Urinary bladder (tissue), 4 donors: ENCODE measurements at places on chromosomes 13 and 19. TPM values are rescaled to one million over a fixed set of nuclear protein-coding genes. Genes with fewer than 3 reads are reported as not detected.

- DNase-seq = no peak
These were observed 3.1 kb upstream of the C13orf46 start for GRCh38 chr13:113976711-113977684.

DNA sequence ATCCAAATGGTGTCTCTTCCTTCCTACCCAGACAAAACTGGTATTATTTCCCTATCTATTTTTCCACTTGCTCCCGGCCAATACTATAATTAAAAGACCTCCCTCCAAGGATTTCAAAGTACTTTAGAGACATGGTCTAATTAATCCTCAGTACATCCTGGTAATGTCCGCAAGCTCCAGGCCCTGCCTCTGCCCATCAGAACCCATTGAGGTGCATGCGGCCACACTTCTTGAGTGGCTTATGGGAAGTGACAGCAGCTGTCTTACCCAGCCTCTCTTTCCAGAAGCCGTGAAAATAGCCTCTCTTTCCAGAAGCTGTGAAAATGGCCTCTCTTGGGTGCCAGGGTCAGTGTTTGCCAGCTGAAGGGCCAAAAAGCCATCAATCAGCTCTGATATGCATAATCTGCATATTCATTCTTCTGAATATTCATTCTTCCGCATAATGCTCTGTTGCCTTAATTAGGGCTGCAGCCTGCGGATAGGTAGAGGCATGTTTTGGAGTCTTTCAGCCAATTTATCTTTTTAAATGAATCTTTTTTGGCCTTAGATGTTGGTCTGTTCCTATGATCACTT lies 148.4 kb upstream of the TMTC4 start:
- no peak for DNase-seq

GRCh38 chr13:45327253-45327955 lies 13.6 kb downstream of the TPT1 start:
- no peak for DNase-seq

- no peak for DNase-seq
These were observed 90.3 kb downstream of the IER2 start for GRCh38 chr19:13240312-13241022.

DNA sequence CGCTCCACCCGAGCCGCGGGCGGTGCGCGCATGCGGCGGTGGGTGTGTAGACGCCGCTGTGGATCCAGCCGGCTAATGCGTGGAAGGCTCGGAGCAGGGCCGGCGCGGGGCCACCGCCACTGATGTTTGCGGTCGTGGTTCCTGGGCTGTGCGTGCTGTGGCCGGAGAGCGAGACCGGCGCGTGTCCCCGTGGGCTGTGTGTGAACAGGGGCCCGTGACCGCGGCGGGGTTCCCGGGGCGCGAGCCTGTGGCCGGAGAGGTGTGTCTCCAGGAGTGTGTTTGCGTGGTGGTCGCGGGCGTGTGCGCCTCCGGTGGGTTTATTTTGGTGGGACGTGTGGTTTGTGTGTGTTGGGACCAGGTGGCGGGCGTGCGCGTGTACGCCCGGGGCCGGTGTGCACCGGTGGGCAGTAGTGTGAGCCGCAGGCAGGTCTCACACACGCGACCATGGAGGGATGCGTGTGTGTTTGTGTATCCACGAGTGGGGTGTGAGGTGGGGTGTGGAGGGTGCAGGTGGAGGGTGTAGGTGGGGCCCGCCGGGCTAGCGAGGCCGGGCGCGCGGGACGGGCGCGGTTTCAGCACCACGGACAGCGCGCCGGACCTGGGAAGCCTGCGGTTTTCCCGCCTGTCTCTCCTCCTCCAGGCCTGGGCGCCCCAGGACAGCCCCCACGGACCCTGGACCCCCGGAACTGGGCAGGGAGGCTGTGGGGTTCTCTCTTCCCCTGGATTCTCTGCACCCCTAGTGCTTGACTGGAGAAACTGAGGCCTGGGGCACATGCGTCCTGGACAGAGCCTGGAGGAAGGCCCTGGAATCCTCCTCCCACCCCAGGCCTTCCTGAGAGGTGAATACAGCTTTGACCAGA lies 1.6 kb downstream of the HCN2 start:
- DNase-seq = no peak

GRCh38 chr13:50612717-50613116 lies 230.8 kb downstream of the DLEU7 start:
- DNase-seq = no peak

GRCh38 chr13:49975826-49976225 lies 21.0 kb upstream of the TRIM13 start:
- DNase-seq = no peak

- DNase-seq = no peak
These were observed 68.3 kb upstream of the UBAC2 start for GRCh38 chr13:99132295-99132835.

GRCh38 chr13:26515721-26516120 lies 41.8 kb upstream of the WASF3 start:
- DNase-seq = no peak

DNA sequence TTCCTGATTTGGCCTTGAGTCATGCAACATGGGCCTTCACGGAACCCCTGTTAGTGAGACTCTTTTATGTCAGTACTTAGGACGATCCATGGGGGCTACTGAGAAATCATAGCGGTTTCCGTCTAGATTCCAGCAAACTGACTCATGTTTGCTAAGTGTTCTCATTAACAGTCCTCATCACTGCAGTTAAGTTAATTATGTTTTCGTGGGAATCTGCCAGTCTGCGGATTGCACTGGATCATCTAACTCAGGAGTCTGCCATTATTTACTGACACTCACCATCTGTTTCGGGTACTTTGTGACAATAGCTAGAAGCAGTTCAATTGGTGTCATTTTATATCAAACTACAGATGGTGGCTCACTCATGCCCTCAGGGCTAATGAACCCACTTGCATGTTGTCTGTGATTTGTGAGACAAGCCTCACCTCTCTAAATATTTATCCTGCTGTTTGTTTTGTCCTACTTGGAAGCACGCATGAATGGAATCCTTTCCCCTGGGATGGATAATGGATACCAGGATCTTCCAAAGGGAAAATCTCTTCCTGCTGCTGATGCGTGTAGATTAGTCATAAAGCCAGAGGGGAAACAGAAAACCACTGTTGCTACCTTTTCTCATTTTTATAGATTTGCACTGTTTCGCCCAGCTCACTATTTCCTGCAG lies 61.8 kb downstream of the RAB20 start:
- no peak for DNase-seq

DNA sequence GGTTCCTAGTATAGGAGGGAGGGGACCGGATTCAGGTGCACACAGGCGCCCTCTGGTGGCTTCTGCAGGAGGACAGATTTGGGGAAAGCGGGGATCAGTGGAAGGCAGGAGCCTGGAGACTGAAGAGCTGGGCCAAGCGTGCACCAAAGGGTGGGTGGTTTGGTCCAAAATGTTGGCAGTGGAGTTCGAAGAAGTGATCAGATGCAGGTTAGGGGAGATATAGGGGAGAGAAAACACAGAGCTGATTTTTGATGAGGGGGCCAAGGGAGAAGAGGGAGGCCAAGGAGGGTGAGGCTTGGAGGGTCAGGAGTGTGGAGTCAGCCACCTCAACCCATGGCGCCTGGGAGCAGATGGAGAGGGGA lies 6.8 kb upstream of the CARM1 start:
- no peak for DNase-seq

- no peak for DNase-seq
These were observed at the start of gene FAM83E for GRCh38 chr19:48614436-48615230. Gene FAM83E (minus strand): TSS chr19:48615076. CDS start chr19:48613372, 1,704 bp downstream.

- no peak for DNase-seq
These were observed 1204.5 kb upstream of the SLC10A2 start for GRCh38 chr13:104270731-104271130.

- DNase-seq = peak; percentile 40
These were observed 25.3 kb upstream of the OR10H2 start for GRCh38 chr19:15702534-15702930.

GRCh38 chr13:29125191-29125933 lies 305.2 kb downstream of the MTUS2 start:
- no peak for DNase-seq

- no peak for DNase-seq
These were observed 333.4 kb downstream of the ITGBL1 start for GRCh38 chr13:101785858-101786257.

DNA sequence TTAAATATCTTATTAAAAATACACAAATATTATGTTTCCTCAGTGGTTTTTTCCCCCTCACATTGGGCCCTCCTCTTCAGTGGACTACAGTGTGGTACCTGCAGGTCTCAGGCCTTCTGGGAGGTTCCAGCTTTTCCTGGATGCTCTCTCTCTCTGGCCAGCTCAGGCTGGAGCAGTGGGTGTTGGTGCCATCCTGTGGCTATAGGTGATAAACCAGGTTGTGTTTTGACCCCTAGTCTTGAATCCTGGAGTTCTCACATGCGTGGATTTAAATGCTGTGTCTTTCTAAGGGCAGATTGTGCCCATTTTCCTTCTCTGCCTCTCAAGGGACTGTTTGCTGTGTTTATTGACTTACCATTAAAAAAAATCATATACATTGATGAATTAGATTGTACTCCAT lies 41.2 kb upstream of the ZNF527 start:
- no peak for DNase-seq

- no peak for DNase-seq
These were observed 886 bp downstream of the MFSD12 start for GRCh38 chr19:3556423-3556977.

- no peak for DNase-seq
These were observed 189.0 kb upstream of the KLHL1 start for GRCh38 chr13:70297189-70297616.

- no peak for DNase-seq
These were observed 4.2 kb downstream of the NCLN start for GRCh38 chr19:3189702-3190469.

DNA sequence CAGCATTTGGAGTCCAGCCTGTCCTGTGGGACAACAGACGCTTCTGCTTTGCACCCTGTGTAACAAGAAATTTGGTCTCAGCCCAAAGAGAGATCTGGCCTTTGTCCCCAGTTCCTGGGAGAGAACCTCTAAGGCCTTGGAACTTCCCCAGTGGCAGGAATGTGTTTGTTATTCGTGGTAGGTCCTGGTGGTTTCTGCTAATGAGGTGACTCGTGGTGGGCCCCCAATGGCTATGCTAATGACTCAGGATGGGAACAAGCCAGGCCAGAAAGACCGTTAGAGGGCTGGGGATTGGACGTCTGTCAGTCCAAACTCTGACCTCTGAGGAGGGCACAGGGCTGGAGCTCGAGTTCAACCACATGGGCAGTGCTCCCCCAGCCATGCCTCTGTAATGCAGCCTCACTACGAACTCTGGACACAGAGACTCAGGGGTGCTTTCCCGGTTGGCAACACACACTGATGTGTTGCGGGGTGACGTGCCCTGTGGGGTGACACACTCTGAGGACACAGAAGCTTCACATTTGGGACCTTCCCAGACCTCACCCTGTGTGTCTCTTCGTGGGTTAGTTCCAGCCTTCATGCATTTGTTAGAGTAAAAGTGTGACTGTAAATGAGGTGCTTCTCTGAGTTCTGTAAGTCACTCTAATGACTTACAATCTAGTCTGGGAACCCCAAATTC lies 38.9 kb downstream of the TEX29 start:
- DNase-seq = no peak

DNA sequence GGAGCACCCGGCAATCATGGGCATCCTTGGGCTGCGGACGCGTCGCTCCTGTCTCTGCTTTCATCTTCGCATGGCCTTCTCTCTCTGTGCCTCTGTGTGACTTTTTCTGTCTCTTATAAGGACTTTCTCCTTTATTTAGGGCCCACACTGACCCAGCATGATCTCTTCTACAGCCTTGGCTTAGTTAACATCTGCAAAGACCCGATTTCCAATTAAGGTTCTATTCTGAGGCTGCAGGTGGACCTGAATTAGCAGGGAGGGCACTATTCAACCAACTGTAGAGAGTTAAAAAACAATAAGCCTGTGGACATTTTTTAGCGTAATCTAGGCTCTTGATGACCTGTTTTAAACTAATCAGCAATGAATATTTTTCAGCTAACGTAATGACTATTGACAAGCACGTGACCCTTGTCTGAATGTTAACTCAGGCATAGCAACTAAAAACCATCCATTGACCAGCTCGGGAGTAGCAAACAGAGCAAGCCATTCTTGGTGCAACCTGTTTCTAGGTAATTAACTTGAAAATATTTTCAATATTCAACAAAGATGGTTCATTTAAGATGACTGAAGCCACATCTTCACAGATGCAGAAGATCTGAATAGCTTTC lies 15.2 kb downstream of the F10 start:
- DNase-seq = no peak

DNA sequence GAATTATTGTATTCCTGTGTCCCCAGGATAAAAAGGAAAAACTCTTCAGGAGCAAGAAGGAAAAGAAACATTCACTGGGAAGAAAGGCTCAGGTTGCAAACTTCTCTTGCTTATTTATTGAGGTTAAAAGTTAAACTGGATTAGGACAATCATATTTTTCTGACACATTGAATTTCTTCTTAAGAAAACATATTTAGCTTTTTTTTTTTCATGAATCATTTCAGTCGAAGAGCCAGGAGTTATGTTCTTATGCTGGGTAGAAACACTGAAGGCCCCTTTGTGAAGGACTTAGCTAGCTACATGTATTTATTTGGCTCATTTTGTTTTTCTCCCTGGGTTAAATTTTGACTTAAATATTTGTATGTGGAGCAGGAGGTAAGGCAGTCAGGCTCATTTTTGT lies 434.0 kb downstream of the KLF5 start:
- no peak for DNase-seq

DNA sequence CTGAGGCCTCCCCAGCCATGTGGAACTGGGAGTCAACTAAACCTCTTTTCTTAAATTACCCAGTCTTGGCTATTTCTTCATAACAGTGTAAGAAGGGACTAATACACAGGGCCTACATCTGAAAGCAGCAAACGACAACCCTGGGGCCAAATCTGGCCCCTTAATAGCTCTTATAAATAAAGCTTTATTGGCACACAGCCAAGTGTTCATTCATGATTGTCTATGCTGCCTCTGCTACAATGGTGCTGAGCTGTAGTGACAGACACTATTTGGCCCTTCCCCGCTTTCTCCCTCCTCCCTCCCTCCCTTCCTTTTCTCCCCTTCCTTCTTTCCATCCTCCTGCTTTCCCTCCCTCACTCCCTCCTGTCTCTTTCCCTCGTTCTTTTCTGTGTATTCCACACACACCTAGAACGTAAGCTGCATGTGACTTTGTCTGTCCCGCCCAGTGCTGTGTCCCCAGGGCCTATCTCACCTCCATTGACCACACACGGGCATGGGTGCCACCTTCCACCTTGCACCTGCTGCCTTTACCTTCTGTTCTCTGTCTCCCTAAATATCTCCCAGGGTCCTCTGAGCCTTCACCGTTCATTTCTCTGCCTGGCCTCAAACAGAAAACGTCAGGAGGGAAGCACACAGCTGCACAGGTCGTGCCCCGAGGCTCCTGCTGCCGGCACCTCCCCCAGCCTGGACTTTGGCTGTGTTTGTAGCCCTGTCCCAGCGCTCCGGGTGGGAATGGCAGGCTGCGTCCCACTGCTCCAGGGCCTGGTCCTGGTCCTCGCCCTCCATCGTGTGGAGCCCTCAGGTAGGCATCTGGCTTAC lies at the start of gene PROZ:
Gene PROZ, plus strand, starts transcription at position 720 of the 819 bp plus-strand sequence. Its CDS starts 13 bp downstream, at position 733.
- DNase-seq = no peak

UBXN6 gene
- 39.5 TPM for total RNA-seq

RDH8 gene
- total RNA-seq = not detected

MATK gene
- 0.53 TPM for total RNA-seq

IL27RA gene
- total RNA-seq = 2.0 TPM

CAMSAP3 gene
- 0.90 TPM for total RNA-seq
